NCI-H1092 (cell line): ENCODE measurements at places on chromosomes 2 and 18.

- DNase-seq: no peak
Measured at GRCh38 chr18:36448384-36449290, 151.1 kb downstream of the FHOD3 start.

DNA sequence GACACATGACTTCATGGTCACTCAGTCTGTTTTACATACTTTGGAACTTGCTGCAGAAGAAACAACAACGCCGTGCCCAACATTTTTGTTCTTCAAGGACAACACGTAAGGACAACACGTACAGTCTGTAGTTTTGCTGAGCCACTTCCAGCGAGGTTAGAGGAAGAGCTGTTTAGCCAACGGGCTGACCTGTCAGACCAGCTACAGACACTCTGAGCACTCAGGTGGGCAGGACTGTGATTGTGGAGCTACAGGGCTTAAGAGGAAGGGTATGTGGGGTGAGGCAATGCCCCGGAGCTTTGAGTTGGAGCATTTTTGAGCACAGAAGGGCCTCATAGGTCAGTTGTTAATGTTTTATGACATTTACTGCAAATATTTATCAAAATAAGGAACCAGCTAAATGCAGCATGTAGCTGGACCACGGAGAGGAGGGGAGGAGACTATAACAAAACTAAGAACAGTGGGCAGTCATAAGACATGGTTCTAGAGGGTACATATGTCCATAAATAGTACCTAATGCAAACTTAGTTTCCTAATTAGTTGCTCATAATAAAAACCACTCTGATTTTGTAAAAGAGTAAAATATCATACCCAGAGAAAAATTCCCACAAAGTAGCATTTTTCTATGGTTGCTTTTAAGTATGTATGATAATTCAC is 26.3 kb upstream of the NPC1 start:
- no peak for DNase-seq

- no peak for DNase-seq
Measured at GRCh38 chr2:65320946-65321345, 93.3 kb downstream of the ACTR2 start.

GRCh38 chr2:42216694-42217093 is 47.5 kb downstream of the EML4 start:
- no peak for DNase-seq

GRCh38 chr18:10148189-10148929 is 234.5 kb downstream of the VAPA start:
- DNase-seq: no peak

DNA sequence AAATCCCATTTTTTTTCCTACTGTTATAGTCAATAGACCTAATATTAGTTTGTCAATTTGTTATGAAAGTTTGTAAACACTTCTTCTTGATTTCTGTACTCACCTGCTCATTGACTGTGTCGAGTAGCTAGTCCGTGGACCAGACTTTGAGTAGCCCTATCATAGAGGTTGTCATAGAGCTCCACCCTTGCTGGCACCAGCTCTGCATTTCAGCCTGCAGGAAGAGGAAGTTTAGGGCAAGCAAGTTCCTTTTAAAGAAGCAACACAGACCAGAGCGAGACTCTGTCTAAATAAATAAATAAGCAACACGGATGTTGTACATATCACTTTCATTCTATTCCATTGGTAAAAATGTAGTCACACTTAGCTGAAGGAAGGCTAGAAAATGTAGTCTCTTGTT is 74.0 kb downstream of the MCFD2 start:
- DNase-seq: no peak

DNA sequence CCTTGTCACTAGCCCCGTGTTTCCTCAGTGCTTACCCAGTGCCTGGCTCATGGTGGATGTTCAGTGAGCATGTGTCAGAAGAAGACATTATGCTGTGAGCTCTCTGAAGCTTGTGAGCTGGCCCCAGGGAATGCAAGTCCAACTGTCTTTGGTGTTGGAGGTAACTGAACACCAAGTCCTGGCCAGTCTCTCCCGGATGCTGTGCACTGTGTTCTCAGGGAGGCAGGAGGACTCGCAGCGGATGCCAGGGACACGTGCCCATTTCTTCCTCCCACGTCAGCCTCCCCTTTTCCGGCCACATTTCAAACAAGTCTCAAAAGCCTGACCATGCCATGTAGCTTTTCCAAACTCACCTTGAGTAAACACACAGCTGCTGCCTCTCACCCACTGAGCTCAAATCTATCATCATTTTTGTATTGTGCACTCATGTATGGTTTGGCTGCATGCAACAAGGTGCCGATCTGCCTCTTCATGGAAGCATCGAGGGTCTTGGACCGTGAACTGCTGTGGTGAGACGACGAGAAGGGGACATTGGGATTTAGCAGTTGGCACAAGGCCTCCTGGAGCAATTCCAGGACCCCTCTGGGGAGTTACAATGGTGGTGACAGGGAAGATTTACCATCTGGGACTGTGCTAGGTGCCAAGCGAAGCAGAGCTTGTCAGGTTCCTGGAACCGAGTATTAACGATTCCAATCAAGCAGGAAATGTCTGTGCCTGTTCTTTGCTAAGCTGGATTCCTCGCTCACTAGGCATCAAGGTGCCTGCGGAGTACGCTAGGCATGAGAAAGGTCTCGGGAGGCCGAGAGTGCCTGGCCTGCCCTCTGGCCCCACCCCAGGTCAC is 44.4 kb upstream of the MGAT4A start:
- peak; percentile 71 for DNase-seq

GRCh38 chr2:219997341-219997851 is 370.0 kb downstream of the SLC4A3 start:
- no peak for DNase-seq

- DNase-seq: peak; percentile 10
Measured at GRCh38 chr2:85164145-85164569, 31.0 kb downstream of the TCF7L1 start.

GRCh38 chr18:49784427-49785185 is 28.7 kb downstream of the ACAA2 start:
- DNase-seq: no peak

GRCh38 chr18:50848061-50848551 is 28.3 kb upstream of the MRO start:
- DNase-seq: no peak
